Nephron progenitor cell (in vitro differentiated cells): ENCODE measurements at places on chromosomes 7 and 10.
A peak's percentile ranks its signal among the peaks of the same experiment; 100 is the strongest.

- no peak for DNase-seq
Observed at GRCh38 chr10:26743091-26743490, 45.6 kb downstream of the PDSS1 start.

- DNase-seq: no peak
Observed at GRCh38 chr7:87831097-87831496, 45.1 kb downstream of the SLC25A40 start.

- no peak for DNase-seq
Observed at GRCh38 chr10:1290071-1290471, 233.9 kb downstream of the WDR37 start.

DNA sequence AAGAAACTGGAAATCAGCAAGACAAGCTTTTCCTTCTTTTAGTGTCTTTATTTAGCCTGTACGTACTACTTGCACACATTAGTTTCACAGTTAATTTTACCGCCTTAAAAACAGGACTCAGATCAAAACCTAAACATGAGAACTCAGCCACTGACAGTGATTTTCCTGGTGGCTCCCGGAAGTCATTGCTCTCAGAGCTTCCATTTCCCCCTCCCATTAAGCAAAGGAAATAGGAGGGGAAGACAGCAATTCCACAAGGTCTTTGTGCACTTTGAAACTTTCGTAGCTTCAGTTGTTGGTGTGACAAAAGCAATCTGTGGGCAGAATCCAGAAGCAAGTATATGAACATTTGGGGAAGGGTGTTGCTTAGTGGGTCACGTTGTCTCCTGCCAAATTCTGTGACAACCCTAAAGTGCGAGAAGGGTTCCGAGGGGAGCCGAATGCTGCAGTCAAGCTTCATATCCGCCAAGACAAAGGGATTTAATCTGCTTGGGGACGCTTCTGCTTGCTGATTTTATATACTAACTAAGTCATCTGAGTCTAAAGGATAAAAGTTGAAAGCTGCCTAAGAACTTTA is 30.4 kb downstream of the FAM53B start:
- no peak for DNase-seq

DNA sequence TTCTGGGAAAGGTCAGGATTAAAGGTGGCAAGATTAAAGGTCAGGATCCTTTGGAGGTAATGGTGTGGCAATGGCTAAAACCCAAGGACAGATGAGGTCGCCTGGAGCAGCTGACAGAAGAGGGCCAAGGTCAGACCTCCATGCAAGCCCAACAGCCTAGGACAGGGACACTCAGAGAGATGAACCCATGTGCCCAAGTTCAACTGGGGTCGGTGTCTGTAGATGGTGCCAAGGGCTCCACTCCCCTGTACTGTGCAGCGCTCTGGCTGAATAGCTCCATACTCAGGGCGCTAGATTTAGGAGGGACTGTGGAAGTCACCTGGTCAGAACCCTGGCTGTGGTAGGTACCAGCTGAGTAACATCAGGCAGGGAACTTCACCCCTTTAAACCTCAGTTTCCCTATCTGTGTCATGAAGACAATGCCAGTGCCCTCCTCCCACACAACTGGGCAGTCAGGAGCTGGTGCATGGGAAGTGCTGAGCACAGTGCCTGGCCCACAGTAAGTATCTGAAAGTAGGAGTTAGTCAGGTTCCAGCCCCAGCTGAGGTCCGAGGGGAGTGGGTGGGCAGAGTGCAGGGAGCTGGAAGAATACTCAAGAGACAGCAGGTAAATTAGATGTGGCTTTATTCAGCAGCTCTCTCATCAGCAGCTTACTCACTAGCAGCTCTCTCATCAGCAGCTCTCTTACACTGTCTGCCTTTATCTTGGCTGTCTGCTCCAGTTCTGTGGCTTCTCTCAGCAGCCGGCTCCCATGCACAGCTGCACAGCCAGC is 327.1 kb downstream of the GLRX3 start:
- DNase-seq: no peak

GRCh38 chr10:117405730-117406129 is 30.5 kb upstream of the PDZD8 start:
- no peak for DNase-seq

GRCh38 chr10:15725603-15726002 is 5.9 kb upstream of the ITGA8 start:
- DNase-seq: peak; percentile 33

DNA sequence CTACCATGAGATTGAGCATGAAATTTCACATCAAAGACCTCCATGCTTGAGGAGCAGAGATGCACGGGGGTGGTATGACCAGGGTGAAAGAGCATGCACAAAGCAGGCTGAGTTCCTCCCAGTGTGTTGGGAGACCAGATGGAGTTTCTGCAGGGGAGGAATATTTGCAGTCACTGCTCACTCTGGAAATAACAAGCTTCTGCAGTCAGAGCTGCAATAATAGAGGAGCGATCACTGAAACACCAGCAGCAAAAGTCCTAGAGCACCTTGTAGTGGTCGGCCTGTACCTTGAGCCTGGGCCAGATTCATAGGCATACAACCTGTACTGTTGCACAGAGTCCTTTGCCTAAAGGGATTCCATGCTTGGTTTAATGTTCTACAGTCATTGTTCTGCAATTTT is 184.5 kb upstream of the SP8 start:
- peak; percentile 12 for DNase-seq

DNA sequence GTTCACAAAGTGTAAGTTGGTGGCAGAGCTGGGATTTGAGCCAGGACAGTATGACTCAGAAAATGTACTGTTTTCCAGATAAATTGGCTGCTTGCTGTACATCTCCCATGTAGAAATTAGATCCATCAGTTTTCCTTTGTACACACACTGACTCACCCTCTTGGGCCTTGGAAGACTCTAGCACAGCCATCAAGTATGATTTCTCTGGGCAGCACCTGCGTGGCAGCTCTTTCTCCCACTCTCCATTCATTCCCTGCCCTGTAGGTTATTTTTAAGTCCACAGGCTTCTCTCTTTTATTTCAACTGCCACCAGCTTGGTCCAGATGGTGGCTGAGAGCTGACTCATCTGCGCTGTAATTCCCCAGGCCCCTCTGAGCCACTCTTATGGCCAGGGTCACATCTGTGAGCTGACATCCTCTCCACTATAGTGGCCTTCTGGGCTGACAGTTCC is 28.3 kb upstream of the SDK1 start:
- no peak for DNase-seq

GRCh38 chr10:51961401-51961800 is 262.0 kb upstream of the CSTF2T start:
- DNase-seq: no peak

- DNase-seq: no peak
Observed at GRCh38 chr7:22443370-22444180, 56.4 kb downstream of the STEAP1B start.

GRCh38 chr10:48439581-48440041 is 133.1 kb downstream of the MAPK8 start:
- DNase-seq: no peak

DNA sequence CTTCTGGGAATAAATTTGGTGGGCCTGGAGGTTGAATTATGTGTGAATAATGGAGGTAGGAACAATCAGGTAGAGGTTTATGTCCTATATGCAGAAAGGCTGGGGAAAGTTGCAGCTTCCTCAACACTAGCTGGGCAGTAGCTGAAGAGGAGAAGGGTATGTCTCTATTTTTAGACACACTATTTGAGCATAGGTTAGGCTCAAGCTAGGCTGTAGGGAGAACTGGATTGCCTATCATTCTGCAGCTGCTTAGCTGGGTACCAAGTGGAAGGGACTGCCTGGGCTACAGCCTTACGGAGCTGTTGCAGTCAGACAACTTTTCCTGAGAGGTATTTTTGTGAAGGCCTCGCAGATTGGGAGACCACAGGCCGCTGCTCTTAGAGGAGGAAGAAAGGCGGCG is 67.9 kb downstream of the DENND11 start:
- DNase-seq: no peak

GRCh38 chr7:105689067-105689819 is 108.0 kb upstream of the EFCAB10 start:
- DNase-seq: no peak

DNA sequence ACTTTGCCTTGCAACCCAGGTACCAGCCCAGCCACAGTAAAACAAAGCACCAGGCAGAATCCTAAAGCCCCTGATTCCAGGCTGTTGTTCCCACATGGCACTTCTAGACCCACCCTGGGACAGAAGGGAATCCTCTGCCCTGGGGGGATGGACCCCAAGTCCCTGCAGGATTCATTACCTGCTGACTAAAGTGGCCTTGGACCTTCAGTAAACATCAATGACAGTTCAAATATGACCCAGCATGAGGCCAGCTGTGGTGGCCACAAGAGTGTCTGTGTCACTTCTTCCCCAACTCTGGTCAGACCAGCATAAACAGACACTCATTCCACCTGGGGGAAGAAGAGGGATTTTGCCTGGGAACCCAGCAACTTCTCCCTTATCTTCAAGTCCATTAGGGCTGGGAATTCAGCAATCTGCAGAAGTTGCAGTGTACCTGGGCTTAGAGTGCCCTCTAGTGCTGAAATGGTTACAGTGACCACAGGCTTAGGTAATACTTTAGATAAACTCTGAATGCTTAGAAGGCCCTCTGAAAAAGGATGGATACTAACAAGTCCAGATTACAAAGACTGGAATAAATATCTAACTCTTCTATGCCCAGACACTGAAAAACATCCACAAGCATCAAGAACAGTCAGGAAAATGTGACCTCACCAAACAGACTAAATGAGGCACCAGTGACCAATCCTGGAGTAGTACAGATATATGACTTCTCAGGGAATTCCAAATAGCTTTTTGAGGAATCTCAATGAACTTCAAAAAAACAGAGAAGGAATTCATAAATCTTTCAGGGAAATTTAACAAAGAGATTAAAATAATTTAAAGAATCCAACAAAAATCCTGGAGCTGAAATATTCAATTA is 108.5 kb upstream of the TMEM168 start:
- DNase-seq: peak; percentile 30

DNA sequence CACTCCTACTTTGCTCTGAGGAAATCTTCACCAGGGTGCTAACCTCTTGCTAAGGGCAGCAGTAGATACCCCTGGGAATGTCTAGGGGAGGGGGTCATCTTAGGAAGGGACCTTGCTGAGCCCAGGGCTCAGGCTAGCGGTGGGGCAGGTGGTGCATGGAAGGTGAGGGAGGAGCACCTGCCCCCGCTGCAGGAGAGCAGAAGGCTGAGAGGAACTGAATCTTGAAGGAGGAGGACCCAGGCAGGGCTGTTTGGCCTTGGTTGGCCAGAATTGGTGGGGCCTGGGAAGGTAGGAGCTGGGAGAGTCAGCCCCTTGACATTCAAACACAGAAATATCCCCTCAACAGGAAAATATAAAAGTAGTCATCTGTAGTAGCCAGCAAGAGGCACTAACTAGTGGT is 7.0 kb downstream of the CALHM3 start:
- DNase-seq: no peak

DNA sequence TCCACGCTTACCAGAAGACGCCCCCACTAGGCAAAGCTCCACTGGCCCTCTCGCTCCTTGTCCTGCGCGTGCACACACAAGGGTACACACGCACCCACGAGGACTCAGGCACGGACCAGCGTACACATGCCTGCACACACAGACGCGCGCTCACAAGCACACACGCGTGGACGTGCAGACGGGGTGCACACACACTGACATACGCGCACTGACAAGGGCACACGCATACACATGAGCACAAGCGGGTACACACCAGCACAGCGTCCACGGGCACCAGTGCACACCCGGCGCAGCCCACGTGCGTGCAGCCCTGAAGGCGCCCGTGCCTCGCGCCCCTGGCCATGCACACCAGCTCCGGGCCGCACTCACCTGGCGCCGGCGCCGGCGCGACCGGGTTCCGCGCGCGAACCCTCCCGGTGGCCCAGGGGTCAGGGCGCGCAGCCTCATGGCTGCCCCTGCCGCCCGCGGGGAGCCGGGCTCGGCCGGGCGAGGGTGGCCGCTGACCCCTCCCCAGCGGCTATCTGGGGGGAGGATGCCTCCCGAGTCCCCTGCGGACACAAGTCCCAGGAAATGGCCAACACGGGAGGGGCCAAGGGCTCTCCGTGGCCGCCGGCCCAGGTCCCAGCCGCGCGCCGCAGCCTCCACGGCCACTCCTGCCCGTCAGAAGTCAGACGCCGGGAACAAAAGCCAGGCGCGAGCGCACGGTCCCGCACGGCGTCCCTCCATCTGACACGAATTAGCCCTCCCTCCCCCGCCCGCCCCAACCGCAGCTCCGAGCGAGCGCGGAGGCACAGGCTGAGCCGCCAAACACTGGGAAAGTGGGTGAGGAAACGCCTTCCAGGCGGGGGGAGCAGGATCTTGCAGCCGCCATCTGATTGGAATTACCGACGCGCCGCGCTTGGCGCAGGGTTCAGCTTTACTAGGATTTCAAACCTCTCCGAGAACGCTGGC is 45.0 kb downstream of the TNS3 start:
- peak; percentile 60 for DNase-seq
